ENCODE measurements at places on chromosomes 5 and 9.

GRCh38 chr5:13809921-13810320, 134.6 kb downstream of the DNAH5 start:
- no peak for DNase-seq

GRCh38 chr5:171523781-171524180, 104.3 kb downstream of the FGF18 start:
- no peak for DNase-seq

DNA sequence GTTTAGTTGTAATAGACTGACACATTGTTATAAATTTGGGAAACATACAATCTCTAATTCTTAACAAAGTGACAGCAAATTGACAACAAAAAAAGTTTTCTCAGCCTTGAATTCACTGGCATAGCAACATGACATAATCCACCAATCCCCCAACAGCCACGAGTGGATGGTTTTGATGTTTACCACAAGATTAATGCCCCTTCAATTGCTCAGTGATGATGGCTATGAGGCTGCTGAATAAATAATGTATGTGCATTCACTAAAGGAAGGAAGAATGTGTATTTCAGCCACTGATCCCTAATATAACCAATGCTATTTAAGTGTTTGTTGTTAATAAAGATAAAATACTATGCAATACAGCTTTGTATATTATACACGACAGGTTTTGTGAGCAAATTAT, 743.6 kb upstream of the DMAC1 start:
- DNase-seq = no peak

DNA sequence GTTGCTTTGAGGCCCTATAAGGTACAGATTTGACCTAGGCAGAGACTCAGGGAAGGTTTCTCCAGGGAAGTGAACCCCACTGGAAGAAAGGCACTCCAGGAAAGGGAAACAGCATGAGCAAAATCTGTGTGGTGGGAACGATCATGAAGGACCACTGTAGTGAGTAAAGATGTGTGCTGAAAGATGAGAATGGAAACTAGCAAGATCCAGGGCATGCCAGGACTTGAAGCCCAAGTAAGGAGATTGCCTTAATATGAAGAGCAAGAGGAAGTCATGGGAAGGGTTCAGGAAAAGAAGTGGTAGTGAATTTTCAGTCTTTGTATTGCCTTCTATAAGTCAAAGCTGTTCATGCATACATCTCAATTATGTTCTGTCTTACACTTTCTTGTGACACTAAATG, 55.2 kb upstream of the SLIT3 start:
- DNase-seq = no peak

GRCh38 chr9:136942112-136942880, 2.2 kb downstream of the FBXW5 start:
- no peak for DNase-seq

DNA sequence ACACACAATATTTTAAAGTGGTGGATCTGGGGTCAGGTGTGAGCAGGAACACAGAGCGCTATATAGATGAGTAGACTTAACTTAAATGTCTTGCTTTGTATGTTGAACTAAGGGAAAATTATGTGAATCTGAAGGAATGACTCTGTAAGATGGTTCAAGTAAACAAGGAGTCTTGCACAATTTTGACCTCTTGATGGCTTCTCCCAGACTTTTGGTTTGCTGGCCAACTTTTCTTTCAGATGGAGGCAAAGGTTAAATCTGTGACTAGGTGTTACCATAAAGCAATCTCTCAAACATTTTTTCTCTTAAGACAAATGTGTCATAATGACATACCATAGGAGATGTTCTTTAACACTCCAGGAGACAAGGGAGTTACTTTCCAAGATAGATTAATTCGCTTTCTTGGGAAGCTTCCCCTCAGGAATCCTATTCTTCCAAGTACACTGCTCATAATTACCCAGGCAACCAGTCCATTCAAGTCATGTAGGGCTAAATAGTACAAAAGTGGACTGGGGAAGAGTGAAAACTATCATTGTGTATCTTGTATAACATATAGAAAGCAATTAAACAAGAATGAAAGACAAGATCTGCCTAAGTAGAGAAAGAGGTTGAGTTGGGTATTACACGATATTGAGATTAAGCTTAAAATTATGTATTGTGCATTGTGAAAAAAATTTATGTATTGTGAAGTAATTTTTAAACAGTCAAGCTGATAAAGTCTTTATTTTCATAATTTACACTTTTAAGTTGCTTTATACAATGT, 60.3 kb upstream of the SLC27A6 start:
- no peak for DNase-seq

GRCh38 chr5:143279698-143280097, 123.8 kb downstream of the NR3C1 start:
- no peak for DNase-seq

GRCh38 chr9:128411364-128412119, 9.1 kb upstream of the CERCAM start:
- DNase-seq = no peak

- no peak for DNase-seq
Measured at GRCh38 chr9:23754551-23754950, 71.5 kb downstream of the ELAVL2 start.

DNA sequence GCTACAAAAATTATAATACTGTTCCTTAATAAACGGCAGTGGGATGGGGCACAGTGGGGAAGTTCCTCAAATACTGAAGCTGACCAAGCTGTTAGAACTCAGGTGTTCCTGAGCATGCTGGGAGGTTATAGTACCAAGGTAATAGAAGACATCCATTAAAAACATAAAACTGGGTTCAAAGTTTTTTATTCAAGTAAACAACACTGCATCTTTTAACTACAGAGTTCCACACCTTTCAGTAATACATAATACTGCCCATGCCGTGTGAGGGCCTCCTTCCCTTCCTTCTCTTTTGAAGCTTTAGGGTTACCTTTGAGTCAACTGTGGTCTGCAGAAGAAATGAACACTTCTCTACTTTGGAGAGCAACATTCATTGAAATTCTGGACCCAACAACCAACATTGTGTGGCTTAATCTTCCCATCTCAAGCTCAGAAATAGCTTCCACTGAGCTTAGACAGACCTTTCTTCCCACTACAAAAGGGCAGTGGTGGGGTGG, 43.6 kb downstream of the SERINC5 start:
- DNase-seq = no peak

- no peak for DNase-seq
Measured at GRCh38 chr9:93025736-93026135, 32.8 kb upstream of the SUSD3 start.

GRCh38 chr5:150623152-150623877, 17.1 kb upstream of the SYNPO start:
- no peak for DNase-seq

DNA sequence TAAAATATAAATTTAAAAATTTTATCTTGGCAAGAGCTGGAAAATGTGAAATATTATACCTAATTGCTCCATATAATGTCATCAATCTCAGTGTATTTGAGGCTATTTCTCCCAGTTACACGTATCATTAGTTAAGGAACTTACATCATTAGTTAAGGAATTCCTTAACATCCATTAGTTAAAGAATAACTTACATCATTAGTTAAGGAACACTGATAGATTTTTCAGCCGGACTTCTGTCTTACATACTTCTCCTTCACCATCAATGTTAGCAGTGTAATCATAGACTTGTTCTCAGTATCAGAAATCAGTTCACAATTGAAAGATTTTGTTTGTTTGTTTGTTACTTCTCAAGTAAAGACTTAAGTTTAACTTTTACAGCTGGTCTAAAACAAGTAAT, 524.4 kb upstream of the CHD1 start:
- DNase-seq = no peak

GRCh38 chr5:177095088-177095669, 8.5 kb downstream of the FGFR4 start:
- DNase-seq = no peak

GRCh38 chr9:129006328-129007034, 21.6 kb downstream of the SH3GLB2 start:
- peak; percentile 26 for DNase-seq

GRCh38 chr5:77186652-77187370, 23.7 kb upstream of the PDE8B start:
- DNase-seq = no peak

GRCh38 chr5:179534431-179534830, 15.9 kb upstream of the RUFY1 start:
- no peak for DNase-seq

- DNase-seq = no peak
Measured at GRCh38 chr5:121872856-121873255, 21.2 kb downstream of the FTMT start.

- peak; percentile 3 for DNase-seq
Measured at GRCh38 chr5:87210743-87211142, 56.9 kb upstream of the RASA1 start.

GRCh38 chr9:123475407-123475806, 119.4 kb downstream of the CRB2 start:
- DNase-seq = no peak
